ENCODE measurements at places on chromosomes 2 and 18. TPM values are rescaled to one million over a fixed set of nuclear protein-coding genes. Genes with fewer than 3 reads are reported as not detected.

Gene PRLH
- not detected for total RNA-seq

Gene NMS
- total RNA-seq = not detected

Gene STAM2
- total RNA-seq = 40.1 TPM

Gene ALLC
- total RNA-seq = not detected

Gene TTC39C
- 36.7 TPM for total RNA-seq

Gene ACSL3
- total RNA-seq = 133 TPM

Gene LIMS2
- total RNA-seq = 4.0 TPM

Gene CSRNP3
- 14.0 TPM for total RNA-seq

Gene ACMSD
- total RNA-seq = 6.5 TPM

Gene RANBP2
- total RNA-seq = 72.9 TPM

Gene KCNJ3
- 3.0 TPM for total RNA-seq

Gene CCDC148
- 1.6 TPM for total RNA-seq

Gene VWC2L
- total RNA-seq = 0.40 TPM

Gene TGFA
- 5.6 TPM for total RNA-seq

Gene SERPINB4
- total RNA-seq = not detected

Measured in hepatocyte (in vitro differentiated cells).